LNCaP clone FGC (cell line): ENCODE measurements at places on chromosomes 6 and 20.
A peak's percentile ranks its signal among the peaks of the same experiment; 100 is the strongest.

DNA sequence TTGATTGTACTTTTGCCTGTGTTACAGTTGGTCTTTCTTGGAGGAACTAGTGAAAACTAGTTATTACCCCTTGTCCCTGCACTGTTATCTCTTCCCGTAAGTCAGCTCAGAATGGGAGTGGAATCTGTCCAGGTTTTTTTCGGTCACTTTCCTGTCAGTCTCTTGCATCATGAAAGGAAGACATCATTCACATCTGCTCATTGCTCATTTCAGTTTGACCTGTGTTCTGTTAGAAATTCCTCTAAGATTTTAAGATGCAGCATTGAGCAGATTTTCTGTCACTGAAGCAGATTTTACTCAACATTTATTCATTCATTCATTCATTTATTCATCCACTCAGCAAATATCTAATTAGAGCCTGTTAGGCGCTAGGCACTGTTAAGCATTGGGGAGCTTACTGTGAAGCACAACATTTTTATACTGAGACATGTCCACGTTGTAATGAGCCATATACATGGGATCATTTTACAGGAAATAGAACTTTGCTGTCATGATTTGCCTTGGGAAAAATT lies 33.1 kb upstream of the HINT3 start:
- DNase-seq: no peak

DNA sequence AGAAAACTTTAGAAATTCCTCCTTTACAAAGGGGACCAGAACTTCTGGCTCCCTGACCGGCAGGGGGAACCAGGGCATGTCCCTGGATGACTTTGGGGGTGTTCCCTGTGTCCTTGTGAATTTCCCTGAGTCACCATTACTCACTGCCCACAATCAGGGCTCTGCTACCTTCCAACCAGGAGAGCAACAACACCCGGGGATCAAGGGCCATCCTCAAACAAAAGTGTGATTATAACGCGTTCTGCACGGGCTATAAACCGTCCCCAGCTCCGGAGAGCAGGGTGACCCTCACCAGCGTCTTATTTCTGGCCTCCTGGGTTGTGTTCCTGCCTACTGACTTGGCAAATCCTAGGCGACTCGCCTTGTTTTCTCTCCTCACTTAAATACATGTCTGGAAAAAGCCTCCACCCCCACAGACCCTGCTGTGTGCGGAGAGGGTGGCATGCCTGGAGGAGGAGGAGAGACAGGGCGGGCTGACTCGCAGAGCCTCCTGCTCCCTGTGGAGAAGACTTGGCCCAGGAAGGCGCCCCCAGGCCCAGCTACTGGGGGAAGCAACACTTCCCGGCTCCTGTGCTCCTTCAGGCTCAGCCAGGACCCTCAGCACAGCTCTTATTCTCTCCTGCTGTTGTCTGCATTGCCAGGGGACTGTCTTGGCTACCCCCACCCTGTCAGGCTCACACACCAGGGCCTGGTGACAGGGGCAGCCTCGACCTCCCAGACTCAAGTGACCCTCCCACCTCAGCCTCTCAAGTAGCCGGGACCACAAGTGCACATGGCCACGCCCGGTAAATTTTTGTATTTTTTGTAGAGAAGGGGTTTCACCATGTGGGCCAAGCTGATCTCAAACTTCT lies 54.1 kb downstream of the FGD2 start:
- DNase-seq: no peak

GRCh38 chr6:87136963-87137362 lies 18.4 kb upstream of the ZNF292 start:
- no peak for DNase-seq

GRCh38 chr6:147970970-147971369 lies 371.7 kb upstream of the SASH1 start:
- peak; percentile 1 for DNase-seq

DNA sequence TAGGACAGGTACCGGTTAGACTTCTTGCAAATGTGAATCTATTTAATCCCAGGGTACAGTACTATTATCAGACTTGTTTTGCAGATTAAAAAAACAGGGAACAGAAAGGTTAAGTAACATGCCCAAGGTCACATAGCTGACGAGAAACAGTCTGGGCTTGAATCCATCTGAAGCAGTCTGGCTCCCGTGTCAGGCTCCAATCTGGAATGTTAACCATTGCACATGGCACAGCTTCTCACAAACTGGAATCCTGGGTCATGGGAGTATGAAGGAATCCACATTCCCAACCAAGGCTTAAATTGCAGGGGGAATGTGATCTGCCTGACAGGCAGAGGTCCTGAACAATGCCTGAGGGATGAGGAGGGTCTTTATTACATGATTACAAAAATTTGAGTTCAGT lies 187.5 kb upstream of the SPTLC3 start:
- DNase-seq: no peak

GRCh38 chr20:62831361-62831788 lies 14.5 kb downstream of the COL9A3 start:
- DNase-seq: peak; percentile 62

GRCh38 chr20:56422076-56422823 lies 10.2 kb downstream of the CASS4 start:
- DNase-seq: no peak

GRCh38 chr20:56429502-56429901 lies 17.4 kb downstream of the CASS4 start:
- DNase-seq: no peak

DNA sequence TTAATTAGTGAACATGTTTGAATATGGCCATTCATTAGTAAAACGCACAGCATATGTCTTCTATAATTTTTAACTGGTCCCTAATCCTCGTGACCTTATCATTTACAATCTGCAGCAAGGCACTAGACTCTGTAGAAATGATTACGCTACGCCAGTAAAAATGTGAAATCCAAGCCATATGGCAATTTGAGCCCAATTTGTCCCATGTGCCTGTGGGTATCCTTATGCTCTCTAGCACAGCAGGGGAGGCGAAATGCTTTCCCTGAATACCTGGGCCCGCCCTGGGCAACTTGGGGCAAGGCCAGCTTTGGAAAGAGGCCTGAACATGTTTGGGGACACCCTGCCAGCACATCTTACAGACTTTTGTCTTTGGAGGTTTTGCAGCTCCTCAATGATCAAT lies 122.7 kb upstream of the AGPAT4 start:
- no peak for DNase-seq

DNA sequence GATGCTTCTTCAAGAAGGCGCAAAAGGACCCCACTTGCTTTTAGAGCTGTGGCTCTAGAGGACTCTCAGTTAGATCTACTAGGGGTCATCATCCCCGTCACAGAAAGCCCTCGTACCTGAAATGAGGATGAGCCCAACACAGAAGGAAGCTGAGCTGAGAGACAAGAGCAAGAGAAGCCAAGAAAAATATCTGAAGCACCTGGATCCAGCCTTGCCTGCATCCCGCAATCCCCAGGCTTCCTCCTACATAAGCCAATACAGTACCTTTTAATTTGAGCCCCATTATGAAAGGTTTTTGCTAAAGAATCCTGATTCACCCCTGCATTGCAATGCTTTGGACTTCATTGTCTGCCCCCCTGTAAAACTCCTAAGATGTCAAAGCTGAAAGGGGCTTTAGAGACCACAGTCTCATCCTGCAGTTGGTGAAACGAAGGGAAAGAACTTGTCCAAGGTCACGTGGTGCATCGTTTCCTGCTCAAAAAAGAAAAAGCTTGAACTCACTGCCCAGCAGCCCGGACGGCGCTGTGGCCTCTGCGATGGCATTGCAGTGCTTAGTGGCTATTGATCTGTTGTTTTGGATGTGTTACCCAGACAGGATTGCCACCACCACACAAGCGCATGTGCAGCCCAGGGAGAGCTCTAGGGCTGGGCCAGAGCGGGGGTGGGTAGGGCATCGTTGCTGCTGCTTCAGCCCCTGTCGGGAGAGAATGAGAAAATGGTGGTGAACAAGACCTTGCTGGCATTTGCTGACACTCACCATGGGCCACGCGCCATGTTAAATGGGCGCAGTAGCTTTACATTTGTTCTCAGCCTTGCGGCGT lies 28.4 kb downstream of the AAR2 start:
- DNase-seq: no peak

- DNase-seq: no peak
Measured at GRCh38 chr6:88403486-88403885, 237.3 kb upstream of the CNR1 start.

- DNase-seq: no peak
Measured at GRCh38 chr6:31575335-31575901, at the start of gene TNF. Gene TNF (plus strand): TSS chr6:31575565. CDS start chr6:31575742, 177 bp downstream.

- no peak for DNase-seq
Measured at GRCh38 chr6:30350524-30350923, 5.6 kb downstream of the RPP21 start.

DNA sequence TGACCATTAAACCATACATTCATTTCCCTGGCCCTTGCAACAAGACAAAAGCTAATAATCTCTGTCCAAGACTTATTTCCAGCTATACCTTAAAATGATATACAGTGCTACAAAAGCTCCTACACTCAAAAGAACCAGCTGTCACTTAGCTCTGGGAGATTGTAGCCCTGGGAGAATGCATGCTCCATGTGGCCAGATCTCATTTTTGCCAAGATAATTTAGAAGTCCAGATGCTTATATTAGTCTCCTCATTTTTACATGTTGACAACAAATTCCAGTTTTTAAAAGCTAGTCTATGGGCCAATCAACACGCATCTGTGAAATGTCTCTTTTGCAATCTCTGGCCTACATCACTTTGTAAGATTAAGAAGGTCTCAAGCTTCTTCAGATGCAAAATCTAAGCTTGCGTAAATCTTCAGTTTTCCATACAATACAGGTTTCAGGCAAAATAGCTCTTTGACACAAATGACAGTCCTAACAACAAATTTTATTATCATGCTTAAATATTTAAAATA lies 27.1 kb downstream of the TASP1 start:
- no peak for DNase-seq

DNA sequence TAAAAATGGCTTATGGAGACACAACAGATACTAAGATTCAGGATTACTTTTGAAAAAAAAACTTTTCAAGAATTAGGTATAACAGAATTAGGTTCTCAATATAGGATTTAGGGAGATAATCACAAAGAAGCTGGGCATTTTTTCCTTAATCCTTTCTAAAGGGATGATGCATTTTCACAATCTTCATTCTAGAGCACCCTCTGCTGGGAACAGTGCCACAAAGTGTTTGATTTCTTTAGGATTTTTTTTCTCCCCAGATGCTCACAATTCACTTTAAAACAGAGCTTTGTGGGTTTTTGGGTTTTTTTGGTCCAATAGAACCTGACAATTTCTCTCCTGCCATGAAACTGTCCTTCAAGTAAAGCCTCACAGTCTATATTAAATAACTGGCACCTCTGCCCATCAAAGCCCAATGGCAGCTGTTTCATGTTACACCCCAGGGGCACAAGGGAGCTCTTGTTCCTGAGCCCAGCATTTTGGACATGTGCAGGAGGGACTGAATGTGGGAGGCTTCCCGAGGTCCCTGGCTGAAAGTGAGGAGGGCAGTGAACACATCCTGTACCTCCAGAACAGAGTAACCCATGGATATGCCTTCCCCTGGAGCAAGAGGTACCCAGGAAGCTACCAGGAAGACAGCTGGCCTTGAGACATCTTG lies 39.7 kb downstream of the PREP start:
- no peak for DNase-seq

GRCh38 chr6:133705066-133705465 lies 183.8 kb upstream of the TCF21 start:
- no peak for DNase-seq

- DNase-seq: no peak
Measured at GRCh38 chr6:142286088-142286409, 15.8 kb upstream of the ADGRG6 start.

GRCh38 chr20:19348582-19348981 lies 136.1 kb downstream of the SLC24A3 start:
- DNase-seq: no peak
